HepG2 (cell line): ENCODE measurements at places on chromosomes 5 and 9. TPM values are rescaled to one million over a fixed set of nuclear protein-coding genes. Genes with fewer than 3 reads are reported as not detected.

The CCL21 gene
- not detected in 2 replicates for total RNA-seq

The CYSRT1 gene
- 2.1 and 3.4 TPM in 2 replicates for total RNA-seq

The NXNL2 gene
- total RNA-seq, result not detected in 2 replicates

The DND1 gene
- total RNA-seq, result 0.17 and 0.55 TPM in 2 replicates

The MLANA gene
- total RNA-seq, result 0.11 and 0.72 TPM in 2 replicates

The FABP6 gene
- not detected in 2 replicates for total RNA-seq

The ALDH7A1 gene
- 69.0 and 132 TPM in 2 replicates for total RNA-seq

The QRFP gene
- not detected in 2 replicates for total RNA-seq

The CAMK2A gene
- 0.11 TPM in 1 of 2 replicates, not detected in the other for total RNA-seq

The HMCN2 gene
- total RNA-seq, result 0.09 TPM in 1 of 2 replicates, not detected in the other

The IER5L gene
- 2.5 and 3.3 TPM in 2 replicates for total RNA-seq

The SPATA31C1 gene
- not detected in 2 replicates for total RNA-seq

The ANKRD18A gene
- 4.3 and 5.9 TPM in 2 replicates for total RNA-seq

The IL3 gene
- not detected in 2 replicates for total RNA-seq

The C5orf58 gene
- not detected in 2 replicates for total RNA-seq

The SLC25A2 gene
- 0.13 TPM in 1 of 2 replicates, not detected in the other for total RNA-seq

The MAMDC2 gene
- total RNA-seq, result not detected in 2 replicates

The RIC1 gene
- 19.0 and 21.2 TPM in 2 replicates for total RNA-seq

The OR13J1 gene
- not detected in 2 replicates for total RNA-seq

The CDH9 gene
- total RNA-seq, result 0.24 TPM in 1 of 2 replicates, not detected in the other

The ZFP37 gene
- 3.7 and 5.6 TPM in 2 replicates for total RNA-seq
